ENCODE measurements at places on chromosomes 6 and 20.

GRCh38 chr6:168139121-168139520 lies 60.1 kb upstream of the FRMD1 start:
- DNase-seq = no peak

- DNase-seq = no peak
Measured at GRCh38 chr20:6683021-6683977, 84.2 kb upstream of the BMP2 start.

- DNase-seq = peak; percentile 58
Measured at GRCh38 chr6:1606780-1607515, 2.8 kb upstream of the FOXC1 start.

DNA sequence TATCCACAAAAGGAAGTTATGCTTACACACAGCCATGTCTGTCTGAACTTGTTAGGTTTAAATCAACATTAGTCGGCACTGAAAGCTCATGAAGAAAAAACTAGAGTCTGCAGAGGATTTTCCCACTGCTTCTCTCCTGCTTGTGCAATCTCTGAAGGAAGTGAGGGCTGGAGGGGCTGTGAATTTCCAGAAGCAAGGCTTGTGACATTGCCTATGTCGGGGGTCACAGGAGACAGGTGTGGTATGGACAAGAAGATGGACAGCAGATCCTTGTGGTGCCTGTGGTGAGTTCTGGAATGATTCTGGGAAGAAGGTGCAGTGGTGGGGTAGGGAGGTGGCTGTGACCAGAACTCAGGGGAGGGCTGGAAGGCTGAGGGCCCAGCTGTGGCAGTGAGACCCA lies 84.3 kb upstream of the TRAF3IP2 start:
- no peak for DNase-seq

- DNase-seq = no peak
Measured at GRCh38 chr6:115358616-115359015, 702.1 kb downstream of the FRK start.

GRCh38 chr20:53321596-53321995 lies 272.0 kb downstream of the ZNF217 start:
- DNase-seq = no peak

GRCh38 chr20:33843854-33844253 lies 32.7 kb downstream of the CHMP4B start:
- no peak for DNase-seq
